ENCODE measurements at places on chromosomes 5 and 9. TPM values are rescaled to one million over a fixed set of nuclear protein-coding genes. Genes with fewer than 3 reads are reported as not detected.

DNA sequence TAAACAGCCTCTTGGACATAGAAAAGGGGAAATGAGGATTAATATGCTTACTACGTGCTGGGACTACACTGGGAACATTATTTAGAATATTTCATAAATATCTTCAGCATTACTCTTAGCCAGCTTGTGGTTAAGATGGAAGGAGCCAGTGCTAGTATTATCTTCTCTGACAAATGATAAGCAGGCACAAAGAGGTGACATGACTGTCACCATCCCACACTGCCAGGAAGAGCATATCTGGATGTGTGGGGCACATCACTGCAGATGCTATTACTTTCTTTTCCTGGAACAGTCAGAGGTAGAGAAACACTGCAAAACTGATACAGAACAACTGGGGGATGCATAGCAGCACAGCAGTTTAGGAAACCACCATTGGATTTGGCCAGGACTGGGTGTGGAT, 281.0 kb upstream of the TNC start:
- no peak for DNase-seq

DNA sequence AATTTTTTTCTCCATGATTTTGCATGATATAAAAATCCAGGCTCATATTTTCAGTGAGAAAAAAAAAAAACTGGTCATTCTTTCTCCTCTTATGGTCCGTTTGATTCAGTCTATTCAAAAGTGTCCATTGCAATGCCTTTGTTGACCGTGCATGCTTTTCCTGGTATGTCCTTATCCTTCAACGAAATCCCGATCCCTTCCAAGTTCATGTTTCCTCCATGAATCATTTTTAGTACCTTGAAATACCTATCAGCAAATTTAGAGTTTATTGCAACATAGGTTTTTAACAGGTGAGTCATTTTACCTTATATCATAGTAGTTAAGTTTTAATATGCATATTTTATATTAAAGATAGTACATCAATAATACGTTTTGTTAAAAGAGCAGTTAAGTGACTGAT, 773.8 kb upstream of the CHD1 start:
- DNase-seq, result no peak

- DNase-seq, result no peak
These were observed 223.0 kb downstream of the GABBR2 start for GRCh38 chr9:98485706-98486105.

DNA sequence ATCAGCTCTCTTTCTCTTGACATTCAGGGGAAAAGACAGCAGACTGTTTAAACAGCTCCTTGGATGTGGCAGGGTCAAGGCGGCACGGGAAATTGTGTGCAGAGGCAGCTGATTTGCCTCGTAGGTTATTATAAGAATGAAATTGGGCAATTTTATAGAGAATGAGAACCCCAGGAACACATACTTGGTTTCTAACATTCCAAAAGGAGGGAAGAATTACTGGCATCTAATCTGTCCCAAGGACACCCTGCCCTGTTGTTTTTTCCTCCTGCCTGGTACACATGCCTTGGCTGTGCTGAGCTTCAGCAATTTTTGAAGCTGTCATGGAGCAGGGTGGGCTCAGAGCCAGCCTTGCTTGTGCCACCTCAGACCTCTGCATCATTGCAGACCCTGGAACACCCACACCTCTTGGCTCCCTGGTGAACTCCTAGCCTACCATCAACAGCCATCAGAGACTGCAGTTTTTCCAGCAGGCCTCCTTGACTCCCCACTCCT, 143.6 kb downstream of the BOD1 start:
- no peak for DNase-seq

- DNase-seq, result no peak
These were observed 13.1 kb downstream of the GPR21 start for GRCh38 chr9:123046406-123047195.

DNA sequence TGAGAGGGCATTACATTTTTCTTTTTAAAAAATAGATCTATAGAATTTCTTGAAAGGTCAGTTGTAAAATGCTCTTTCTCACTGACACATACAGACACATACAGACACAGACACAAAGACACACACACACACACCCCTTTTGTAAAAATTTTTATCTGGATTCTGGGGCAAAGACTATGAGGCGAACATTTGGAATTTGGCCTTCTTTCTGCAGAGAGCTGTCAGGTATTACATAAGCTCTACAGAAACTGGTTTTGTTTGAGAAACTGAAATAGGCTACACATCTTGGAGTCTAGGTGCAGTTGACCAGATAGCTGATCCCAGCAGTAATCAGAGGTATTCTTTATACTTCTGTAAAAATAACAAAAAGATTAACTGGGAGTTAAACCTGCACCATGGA, 315.9 kb upstream of the RPS23 start:
- peak; percentile 56 for DNase-seq

Gene SEMA6A
- polyA plus RNA-seq, result 13.2 TPM

Gene IFNA1
- not detected for polyA plus RNA-seq

Measured in cardiac muscle cell (in vitro differentiated cells and primary cell).